Activated T-cell treated with anti-CD3 and anti-CD28 coated beads, Interleukin-2, amount 50 U/mL, for 4 hours (primary cell): ENCODE measurements at places on chromosomes 13 and 19. TPM values are rescaled to one million over a fixed set of nuclear protein-coding genes. Genes with fewer than 3 reads are reported as not detected.

GRCh38 chr19:51195316-51195586 lies 29.6 kb upstream of the CD33 start:
- no peak for DNase-seq

DNA sequence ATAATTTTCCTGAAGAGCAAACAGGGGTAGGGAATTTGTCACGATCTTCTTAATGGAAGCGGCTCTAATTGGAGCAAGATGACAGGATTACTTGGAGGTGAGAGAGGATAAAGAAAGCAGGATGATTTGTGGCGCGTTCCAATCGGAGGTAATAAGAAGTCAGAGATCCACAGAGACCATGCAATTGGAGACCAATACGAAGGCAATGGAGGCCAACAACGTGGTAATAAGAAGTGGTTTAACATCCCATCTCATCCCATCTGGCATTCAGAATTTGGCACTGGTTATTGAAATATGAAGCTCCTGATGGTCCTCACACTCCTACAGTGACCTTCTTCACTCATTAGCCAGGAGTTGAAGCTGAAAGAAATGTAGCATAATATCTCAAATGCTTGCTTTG lies 130.6 kb downstream of the DLEU7 start:
- no peak for DNase-seq

DNA sequence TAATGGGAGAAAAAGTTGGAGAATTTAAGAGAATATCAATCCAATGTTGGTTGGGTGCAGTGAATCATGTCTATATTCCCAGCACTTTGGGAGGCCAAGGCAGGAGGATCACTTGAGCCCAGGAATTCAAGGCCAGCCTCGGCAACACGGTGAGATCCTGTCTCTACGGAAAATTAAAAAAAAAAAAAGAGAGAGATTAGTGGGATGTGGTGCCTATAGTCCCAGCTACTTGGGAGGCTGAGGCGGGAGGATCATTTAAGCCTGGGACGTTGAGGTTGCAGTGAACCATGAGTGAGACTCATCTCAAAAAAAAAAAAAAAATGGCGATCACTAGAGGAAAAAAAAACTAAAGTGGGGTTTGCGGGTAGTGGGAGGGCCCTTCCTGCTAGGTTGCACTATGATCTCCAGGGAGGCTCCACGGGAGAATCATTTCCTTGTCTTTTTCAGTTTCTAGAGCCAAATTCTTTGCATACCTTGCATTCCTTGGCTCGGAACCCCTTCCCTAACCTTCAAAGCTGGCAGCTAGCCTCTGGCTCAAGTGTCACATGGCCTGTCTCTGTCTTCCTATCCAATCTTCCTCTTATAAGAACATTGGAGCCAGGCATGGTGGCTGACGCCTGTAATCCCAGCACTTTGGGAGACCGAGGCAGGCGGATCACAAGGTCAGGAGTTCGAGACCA lies 5.8 kb upstream of the ERCC2 start:
- DNase-seq: no peak

The LRRC4B gene
- not detected for total RNA-seq

DNA sequence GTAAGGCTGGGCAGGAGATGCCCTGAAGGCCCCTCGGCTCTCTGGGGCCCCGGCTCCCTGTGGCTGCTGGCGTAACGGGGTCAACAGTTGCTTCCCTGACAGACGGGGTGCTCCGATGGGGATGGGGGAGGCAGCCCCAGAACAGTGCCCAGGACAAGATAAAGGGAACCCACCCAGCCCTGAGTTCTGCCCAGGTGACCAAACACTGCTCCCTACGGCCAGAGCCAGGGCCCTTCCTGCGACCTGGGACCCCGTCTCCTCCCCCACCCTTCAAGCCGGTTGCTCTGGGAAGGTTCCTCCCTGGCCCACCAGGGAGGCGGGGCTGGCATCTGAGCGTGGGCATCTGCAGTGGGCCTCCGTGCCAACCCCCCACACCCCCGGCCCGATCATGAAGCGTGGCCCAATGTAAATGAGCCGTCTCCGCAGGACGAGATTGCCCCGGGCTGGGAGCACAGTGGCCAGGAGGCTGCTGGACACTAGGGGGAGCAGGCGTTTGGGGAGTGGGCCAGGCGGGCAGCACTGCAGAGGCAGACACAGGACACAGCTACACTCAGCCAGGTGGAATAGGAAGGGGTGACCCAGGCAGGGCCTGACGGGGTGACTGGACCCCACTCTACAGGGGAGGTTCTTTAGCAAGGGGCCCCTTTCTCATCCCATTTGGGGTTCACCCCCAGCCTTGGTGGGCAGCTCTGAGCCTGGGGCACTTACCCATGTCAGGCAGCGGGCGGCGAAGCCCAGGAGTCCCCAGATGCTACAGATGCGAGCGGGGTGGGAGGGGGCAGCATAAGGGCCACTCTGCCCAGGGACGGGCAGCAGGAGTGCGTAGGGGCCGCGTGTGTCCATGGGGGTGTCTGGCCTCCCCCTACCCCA lies 1.2 kb upstream of the NKPD1 start:
- DNase-seq: no peak

The NPAS1 gene
- not detected for total RNA-seq
